Astrocyte (in vitro differentiated cells and primary cell): ENCODE measurements at places on chromosomes 2 and 18. TPM values are rescaled to one million over a fixed set of nuclear protein-coding genes. Genes with fewer than 3 reads are reported as not detected.

DNA sequence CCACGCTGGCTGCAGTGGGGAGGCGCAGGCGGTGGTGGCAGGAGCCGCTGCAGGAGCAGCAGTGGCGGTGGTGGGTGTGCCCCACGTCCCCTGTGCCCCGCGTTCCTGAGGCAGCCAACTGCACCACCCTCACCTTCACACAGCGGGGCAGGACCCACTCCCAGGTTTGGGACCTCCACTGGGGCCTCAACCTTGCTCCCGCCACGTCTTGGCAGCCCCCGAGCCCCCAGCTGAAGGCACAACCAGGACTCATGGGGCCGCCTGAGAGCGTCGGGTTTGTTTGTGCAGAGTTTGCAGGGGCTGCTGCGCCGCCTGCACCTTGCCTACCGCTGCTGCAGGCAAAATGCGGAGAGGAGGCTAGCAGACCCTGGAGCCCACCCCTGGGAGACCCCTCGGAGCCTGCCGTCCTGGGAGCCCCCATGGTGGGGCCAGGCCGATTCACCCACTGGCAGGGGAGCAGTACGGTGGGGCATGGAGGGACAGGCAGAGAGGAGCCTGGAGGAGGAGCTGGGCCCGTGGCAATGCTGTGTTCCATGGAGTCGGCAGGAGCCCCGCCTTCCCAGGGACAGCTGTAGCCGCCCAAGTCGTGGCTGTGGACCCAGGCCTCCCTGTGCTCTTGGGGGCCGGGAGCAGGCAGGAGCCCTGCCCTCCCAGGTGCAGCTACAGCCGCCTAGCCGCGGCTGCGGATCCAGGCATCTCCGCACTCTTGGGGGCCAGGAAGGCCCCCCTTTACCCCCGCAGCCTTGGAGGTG, 14.7 kb upstream of the EML6 start:
- no peak for DNase-seq

DNA sequence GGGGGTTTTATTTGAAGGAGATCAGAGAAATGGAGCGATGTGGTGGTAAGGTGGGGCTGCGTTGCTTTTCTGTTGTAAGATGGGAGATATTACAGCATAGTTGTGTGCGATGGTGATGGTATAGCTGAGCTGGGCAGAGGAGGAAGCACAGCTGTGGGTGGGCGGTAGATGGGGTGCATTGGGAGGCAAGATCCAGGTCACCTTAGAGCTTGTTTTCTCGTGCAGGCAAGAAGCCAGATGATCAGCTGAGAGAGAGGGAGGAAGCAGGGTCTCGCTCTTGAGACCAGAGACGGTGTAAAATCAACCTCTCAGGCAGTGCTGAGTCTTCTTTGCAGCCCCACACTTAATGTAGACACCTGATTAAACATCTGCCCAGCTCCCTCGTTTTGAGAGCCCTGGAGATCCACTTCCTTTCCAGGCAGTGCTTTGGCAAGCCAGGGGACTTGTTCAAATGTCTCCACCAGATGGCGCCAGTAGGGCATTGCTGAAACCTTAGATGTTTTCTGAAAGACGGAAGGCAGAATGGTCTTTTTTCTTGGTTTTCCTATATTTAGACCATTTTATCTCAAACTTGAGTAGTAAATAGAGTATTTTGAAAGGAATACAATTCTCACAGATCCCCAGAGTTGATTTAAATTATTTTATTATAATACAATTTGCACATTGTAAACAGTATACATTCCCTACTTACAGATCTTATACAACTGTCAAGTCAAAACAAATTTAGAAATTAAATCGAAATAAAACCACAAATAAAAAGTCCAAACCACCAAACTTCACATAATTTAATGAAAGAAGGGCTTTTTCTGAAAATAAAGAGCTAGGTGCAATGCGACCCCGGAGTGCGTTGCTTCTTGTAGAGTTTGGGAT, 21.1 kb upstream of the LYPD6B start:
- DNase-seq, result peak; percentile 34

- DNase-seq, result no peak
These were observed 130.2 kb upstream of the DLX2 start for GRCh38 chr2:172232708-172233396.

GRCh38 chr2:95271381-95271971, 2.8 kb upstream of the PROM2 start:
- DNase-seq, result no peak

CRACDL gene
- 1.8 and 5.7 TPM in 2 replicates for total RNA-seq
